Central memory CD8-positive, alpha-beta T cell (primary cell): ENCODE measurements at places on chromosomes 16 and 17.
A peak's percentile ranks its signal among the peaks of the same experiment; 100 is the strongest.

DNA sequence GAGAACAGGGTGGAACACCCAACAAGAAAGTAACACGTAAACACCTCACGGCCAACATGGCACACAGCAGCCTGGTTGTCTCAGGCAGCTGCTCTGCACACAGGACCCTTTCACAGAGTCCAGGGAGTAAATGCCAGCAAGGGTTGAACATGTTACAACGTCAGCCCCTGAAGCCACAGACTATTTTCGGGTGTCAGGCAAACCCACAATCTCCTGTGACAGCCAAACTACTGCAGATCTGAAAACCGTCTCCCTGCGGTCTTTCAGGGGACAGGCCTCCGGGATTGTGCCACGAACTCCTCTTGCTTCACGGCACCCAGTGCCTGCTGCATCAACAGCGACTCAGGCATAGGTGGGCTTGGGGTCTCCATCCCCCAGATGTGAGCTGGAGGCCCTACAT is 127.7 kb downstream of the XYLT1 start:
- peak; percentile 65 for DNase-seq

GRCh38 chr17:44279346-44279665 is 11.4 kb upstream of the SLC4A1 start:
- no peak for DNase-seq

DNA sequence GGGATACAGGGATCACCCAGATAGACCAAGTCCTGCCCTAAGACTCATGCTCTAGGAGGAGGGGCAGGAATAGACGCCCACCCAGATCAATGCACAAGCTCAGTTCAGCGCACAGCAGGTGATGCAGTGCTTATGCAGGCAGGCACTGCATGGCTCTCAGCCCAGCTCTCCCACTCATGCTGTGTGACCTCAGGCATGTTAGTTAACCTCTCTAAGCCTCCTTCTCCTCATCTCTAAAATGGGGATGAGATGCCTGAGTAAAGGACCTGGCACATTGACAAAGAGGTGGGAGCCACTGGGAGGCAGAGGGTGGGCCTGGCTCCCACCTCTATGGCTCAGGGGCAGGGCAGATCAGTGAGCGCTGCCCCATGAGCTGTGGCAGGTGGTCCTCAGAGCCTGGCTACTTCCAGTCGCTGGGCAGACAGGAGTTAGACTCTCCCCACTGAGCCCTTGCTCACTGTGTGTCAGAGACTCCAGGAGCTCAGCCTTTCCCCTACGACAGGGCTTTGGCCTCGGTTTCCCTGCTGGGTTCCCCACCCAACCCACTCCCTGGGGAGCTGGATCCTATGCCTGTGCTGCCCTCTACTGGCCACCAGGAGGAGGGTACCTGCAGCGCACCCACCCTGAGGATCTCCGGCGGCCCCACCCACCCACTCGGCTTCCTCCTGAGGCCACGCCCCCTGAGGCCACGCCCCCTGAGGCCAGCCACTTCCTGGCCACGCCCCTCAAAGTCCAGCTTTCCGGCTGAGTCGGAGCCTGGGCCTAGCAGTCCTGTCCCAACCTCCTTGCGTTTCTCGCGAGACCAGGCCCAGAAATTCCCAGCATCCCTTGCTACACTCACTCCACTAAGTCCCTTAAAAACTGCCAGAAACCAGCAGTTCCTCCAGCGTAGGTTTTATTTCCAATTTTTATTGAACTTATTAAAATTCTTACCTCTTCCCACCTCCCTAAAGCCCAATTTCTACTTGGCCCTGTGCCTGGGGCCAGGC is 196.1 kb downstream of the GSG1L start:
- DNase-seq = peak; percentile 11

- DNase-seq = no peak
Measured at GRCh38 chr16:85624646-85625045, 11.5 kb downstream of the GSE1 start.

GRCh38 chr16:73046202-73046848 is 1.6 kb downstream of the ZFHX3 start:
- DNase-seq = no peak

DNA sequence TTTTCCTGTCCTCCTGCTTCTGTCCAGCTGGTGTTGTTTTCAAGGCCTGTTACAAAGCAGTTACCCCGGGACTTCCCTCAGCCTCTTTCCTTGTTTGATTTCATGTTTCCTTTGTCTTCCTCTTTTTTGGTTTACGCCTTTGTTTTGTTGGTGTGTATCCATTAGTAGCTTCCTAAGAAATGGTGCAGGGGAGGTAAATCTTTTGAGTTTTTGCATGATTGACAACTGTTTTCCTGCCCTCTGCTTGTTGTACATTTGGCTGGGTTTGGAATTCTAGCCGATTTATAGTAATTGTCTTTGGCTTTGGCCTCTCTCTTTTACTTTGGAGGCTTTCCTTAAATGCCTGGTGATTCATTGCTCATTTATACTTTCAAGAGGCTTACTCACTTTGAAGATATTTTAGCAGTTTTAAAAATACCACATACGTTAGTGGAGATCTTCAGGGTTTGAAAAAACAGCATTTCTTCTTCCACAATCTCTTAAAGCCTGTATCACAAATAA is 32.8 kb downstream of the DNAH2 start:
- DNase-seq = no peak

DNA sequence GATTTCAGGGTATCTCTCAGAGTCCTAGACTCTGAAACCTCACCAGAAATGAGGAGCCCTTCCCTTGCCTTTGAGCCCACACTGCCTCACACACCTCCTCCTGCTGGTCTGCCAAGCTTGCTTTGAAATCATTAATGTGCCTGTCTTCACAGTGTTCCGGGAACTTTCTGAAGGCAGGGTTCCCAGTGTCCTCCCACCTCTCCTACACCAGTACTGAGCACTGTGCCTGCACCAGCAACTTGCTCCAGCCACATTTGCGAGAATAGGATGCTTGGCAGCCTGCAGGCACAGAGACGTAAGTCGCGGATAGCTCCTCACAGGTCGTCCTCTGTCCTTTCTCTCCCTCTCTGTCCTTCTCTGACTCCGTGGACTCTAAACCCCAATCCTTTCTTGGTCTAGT is 408.4 kb upstream of the EEF2KMT start:
- DNase-seq = no peak

DNA sequence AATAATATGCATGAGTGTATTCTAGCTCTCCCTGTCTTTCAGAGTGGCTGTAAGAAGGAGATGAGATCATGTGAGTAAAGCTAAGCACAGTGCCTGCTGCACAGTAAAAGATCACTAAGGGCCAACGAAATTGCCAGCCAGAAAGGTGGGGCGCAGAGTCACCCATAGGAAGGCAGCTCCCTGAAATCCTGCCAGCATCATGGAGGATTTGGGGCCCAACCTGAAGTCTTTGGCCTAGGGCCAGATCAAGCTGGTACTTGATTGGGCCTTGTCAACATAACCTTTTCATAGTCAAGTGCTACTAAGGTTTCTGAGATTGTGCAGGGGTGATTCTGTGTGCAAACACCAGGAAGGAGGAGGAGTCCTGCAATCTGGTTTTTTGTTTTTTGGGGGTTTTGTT is 16.5 kb downstream of the SCNN1B start:
- no peak for DNase-seq

DNA sequence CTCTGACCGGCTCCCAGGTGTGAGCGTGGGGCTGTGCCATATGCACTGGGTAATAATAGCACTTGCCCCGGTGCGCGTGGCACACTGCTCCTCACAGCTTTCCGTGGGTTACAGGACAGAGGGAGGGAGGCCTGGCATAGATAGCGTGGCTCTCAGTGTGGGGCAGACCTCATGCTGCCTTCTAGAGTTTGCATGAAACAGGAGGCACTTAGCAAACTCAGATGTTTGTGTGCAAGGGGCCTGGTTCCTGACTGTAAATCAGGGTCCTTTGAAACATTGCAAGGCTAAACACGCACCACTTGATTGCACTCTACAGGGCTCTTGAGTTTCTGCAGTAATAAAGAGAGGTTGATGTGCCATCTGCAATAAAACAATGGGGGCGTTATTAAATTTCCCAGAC is 101.7 kb downstream of the RPTOR start:
- no peak for DNase-seq

DNA sequence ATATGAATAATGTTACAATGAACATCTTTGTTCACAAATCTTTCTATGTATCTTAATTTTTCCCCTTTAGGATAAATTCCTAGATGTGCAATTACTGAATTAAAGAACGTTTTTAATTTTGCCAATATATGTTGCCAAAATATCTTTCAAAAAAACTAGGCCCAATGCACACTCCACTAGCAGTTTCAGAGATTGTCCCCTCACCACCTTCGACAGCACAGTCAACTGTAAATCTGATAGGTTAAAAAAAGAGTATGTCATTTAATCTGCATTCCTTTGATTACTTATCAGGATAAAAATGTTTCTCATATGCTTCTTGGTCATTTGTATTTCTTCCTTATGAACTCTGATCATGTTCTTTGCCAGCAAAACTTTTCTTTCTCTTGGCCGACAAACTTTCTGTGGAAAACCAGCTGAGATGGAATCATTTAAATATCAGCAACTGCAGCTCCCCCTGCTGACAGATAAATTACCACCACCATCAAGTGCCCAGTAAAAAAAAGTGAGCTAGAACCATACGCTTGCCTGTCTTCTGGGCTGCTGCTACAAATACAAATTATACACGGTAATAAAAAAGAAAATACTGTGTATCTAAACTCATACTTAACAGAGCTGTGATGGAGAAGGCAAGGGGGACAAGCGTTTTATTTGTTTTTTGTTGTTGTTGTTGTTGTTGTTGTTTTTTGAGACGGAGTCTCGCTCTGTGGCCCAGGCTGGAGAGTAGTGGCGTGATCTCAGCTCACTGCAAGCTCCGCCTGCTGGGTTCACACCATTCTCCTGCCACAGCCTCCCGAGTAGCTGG is 19.6 kb upstream of the KANSL1 start:
- DNase-seq = no peak

- DNase-seq = no peak
Measured at GRCh38 chr16:50025537-50025931, 509 bp downstream of the CNEP1R1 start.

DNA sequence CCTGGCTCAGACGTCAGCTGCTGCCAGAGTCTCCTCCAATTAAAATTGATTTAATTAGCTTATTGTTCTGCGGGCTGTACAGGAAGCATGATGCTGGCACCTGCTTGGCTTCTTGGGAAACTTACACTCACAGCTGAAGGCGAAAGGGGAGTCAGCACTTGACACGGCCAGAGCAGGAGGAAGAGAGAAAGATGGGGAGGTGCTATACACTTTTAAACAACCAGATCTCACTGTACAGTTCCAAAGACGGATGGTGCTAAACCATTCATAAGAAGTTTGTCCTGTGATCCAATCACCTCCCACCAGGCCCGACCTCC is 1.4 kb upstream of the PRDM7 start:
- DNase-seq = no peak

GRCh38 chr16:82037251-82037650 is 2.2 kb downstream of the HSD17B2 start:
- DNase-seq = no peak

- DNase-seq = no peak
Measured at GRCh38 chr17:45783593-45784292, 377 bp upstream of the CRHR1 start.

GRCh38 chr16:15996432-15997109 is 47.2 kb downstream of the ABCC1 start:
- no peak for DNase-seq

DNA sequence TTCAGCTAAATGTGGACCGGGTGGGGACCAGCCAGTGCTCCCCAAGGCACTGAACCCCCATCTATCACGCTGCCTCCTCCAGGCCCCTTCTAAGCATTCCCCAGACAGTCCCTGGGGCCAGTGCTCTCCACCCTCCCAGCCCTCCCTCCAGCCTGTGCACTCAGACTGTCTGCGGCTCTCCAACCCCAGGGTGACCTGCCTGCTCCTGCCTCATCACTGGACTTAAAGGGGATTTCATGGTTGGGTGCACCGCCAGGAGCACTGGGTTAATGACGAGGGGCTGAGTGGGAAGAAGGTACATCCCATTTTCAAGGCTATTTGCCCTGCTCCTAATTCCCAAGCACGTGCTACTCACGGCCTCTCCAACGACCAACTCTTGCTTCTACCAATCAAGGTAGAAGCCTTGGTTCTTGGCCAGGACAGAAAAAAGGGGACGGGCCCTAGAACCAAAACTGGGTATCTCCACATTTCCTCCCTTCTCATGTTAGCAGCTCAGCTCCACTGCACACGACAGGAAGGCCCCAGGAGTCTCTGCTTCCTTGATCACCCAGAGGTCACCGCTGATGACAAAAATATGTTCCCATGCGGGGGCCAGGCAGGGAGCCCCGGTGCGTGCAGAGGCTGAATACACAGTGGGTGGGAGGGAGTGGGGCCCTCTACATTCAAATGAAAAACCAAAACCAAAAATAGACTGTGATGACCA is 3.5 kb upstream of the ABR start:
- no peak for DNase-seq

- peak; percentile 59 for DNase-seq
Measured at GRCh38 chr17:40560592-40561293, 4.5 kb downstream of the CCR7 start.

DNA sequence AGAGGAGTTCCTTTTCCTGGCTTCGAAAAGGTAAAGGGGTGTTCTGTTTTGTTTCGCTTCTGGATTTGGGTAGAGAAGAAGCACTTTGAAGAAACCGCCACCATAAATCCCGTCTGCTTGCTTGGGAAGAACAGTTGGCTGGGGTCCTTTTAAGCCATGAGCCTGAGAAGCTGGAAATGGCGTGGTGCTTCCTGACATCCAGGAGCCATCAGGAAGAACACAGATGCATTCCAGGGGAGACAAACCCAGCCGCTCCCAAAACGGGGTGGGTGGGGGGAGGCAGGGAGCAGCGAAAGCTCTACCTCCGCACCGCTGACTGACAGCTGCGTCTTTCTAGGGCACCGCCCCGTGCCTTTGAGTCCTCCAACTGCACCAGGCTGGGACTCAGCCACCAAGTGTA is 91.6 kb downstream of the ZDHHC7 start:
- no peak for DNase-seq

- DNase-seq = no peak
Measured at GRCh38 chr17:46264456-46265198, 30.3 kb upstream of the LRRC37A start.

DNA sequence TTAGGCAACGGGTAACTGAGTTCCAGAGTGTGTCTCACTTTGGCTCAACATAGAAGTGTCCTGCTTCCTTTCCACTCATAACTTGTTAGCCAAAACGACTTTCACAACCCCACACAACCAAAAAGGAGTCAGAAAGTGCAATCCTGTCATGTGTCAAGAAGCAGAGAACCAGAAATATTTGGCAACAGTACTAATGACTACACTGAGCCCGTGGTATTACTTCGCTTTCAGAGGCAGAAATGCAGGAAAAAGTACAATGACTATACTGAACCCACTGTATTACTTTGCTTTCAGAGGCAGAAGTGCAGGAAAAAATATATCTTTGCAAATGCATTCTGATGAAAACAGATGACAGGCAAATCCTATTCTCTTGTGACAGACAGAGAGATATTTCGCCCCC is 484.6 kb downstream of the KIF2B start:
- no peak for DNase-seq

DNA sequence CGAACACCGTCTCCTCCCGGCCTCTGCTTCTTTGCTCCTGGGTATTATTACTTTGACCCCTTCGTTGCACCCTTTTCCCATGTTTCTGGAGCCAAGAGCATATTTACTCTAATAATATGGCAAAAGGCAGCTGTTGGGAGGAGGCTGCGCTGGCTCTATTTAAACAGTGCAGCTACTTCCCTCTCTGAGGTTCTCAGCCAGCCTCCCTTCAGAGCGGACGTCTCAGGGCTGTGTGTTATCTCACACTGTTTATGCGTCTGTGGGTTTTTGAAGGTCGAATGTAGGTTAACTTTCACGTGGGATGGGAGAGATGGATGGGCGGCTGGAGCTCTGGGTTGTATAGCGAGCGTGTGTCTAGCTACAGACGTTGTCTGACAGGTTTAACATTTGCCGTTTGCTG is 45.3 kb downstream of the COX4I1 start:
- no peak for DNase-seq

- no peak for DNase-seq
Measured at GRCh38 chr16:12089492-12090150, 113.1 kb downstream of the SNX29 start.
